T-helper 22 cell (primary cell): ENCODE measurements at places on chromosomes 16 and 17.

DNA sequence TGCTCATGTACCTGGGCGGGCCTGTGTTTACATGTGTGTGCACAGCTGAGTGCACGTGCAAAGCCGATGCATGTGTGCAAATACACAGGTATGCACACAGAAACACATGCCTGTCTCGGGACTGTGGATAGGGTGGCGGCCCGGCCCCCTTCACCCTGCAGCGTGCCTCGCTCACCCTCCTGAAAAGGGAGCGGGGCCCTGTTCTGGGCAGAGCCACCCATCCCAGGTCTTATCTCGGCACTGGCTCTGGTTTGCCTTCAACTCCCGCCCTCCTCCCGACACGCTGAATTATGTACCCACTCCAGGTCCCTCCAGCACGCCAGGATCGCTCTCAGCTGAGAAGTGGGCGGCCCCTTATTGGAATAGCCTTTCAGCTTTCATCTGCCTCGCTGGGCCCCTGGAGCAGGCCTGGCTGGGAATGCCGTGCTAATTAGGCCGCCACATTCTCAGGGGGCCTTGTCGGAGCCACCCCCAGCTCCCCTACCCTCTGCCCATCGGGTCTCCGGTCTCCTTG is 77.8 kb downstream of the RTN4RL1 start:
- no peak for DNase-seq

GRCh38 chr17:34639706-34640425 is 60.5 kb downstream of the TMEM132E start:
- DNase-seq = no peak

- no peak for DNase-seq
Measured at GRCh38 chr17:34226011-34226743, 28.9 kb upstream of the CCL2 start.

DNA sequence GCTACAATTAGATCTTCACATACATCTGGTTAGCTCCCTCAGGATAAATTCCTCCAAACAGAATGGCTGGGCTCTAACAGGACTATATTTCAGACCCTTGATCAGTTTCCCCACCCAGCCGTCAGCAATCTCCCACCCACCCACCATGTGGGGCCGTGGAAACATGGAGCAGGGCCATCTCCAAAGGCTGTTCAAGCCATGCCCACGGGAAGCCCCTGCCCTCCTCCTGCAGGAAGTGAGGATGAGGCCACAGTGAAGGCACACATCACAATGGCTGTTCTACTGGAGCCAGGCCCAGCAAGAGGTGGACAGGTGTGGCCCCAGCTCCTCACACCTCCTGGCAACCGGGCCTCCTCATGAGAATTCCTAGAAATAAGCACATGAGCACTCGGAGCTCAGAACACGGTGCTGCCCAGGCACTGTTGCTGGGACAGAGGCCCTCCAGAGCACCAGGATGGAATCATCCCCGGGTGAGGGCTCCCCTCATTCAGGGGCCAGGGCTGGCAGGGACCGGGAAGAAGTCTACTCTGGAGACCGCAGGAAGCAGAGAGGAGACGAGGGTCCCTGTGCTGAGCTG is at the start of gene LITAFD:
LITAFD (plus strand) TSS at position 311 of the 577 bp plus-strand sequence. CDS start 2,005 bp downstream, outside the sequence.
- DNase-seq = no peak

DNA sequence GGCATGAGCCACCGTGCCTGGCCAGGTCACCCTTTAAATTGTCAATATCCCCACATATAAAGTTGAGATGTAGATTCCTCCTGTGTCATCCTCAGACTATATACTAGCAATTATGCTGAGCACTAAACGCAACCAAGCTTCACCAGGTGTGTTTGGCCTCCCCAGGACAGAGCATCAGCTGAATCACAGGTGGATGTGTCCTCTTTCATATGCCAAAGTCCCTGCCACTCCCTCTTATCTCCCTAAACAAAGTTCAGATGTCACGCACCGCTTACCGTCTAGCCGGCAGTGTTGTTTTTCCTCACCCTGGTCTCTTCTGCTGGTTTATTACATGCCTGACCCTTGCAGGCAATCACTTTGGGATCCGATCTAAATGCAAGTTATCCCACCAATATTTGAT is 43.8 kb upstream of the ARHGAP44 start:
- DNase-seq = no peak

DNA sequence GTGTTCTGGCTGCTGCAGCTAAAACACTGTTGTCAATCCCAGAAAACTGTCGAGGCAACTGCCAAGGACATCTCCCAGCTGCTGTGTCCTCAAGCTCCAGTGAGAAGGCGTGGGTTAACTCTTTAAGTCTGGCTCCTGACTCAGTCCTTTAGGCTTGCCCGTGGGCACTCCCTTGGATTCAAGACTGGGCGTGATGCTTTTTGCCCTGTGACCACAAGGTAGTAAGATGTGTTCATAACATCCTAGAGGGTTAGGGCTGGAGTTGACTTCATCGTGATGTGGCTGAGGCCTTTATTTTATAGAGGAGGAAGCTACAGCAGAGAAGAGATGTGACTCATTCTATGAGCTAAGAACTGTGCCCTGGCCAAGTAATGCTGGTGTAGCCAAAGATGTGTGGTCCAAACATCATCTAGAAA is 50.9 kb upstream of the TEKT3 start:
- DNase-seq = no peak

GRCh38 chr17:68771867-68772515 is 170.8 kb upstream of the FAM20A start:
- DNase-seq = no peak

- no peak for DNase-seq
Measured at GRCh38 chr17:50632637-50633036, 2.0 kb upstream of the ABCC3 start.

DNA sequence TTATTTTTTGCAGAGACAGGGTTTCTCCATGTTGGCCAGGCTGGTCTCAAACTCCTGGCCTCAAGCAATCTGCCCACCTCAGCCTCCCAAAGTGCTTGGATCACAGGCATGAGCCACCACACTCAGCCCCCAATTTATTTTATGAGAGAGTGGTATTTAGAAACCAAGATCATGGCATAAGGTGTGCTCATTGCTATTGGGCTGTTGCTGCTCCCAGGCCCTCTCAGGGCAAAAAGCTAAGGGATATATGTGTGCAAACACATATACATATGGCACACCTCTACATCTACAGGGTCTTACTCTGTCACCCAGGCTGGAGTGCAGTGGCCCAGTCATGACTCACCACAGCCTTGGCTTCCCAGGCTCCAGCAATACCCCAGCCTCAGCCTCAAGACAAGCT is 15.0 kb upstream of the CMTM4 start:
- DNase-seq = no peak

DNA sequence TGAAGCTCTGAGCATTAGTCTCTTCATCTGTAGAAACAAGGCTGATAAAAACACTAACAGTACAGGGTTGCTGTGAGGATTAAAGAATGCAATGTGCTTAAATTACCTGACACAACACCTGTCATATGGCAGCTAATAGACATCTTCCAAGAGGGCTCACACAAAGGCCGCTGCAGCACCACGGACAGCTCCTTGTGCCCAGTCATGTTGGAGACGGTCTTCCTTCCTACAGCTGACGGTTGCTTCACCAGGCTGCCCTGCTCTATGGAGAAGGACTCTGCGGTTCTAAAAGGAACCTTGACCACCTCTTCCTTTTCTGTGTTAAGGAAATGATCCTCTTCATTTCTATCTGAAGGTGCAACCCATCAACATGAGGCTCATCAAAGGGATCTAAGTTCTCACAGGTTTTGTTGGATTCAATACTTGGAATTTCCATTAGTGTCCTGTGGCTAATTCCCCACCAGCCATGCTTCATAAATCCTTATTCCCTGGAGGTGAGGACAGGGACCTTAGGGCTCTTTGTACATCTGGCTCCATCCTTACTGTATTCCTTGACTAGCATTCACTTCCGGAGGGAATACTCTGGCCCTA is 138.9 kb upstream of the CES5A start:
- DNase-seq = no peak

GRCh38 chr16:8660841-8661301 is 13.5 kb upstream of the ABAT start:
- DNase-seq = no peak

- no peak for DNase-seq
Measured at GRCh38 chr16:54193013-54193664, 93.4 kb downstream of the IRX3 start.

GRCh38 chr17:1709971-1710806 is at the start of gene TLCD2:
Gene TLCD2 (minus strand): TSS chr17:1710377. CDS start chr17:1710242, 135 bp downstream.
- DNase-seq = no peak

GRCh38 chr17:62162898-62163297 is 97.8 kb upstream of the MED13 start:
- no peak for DNase-seq

DNA sequence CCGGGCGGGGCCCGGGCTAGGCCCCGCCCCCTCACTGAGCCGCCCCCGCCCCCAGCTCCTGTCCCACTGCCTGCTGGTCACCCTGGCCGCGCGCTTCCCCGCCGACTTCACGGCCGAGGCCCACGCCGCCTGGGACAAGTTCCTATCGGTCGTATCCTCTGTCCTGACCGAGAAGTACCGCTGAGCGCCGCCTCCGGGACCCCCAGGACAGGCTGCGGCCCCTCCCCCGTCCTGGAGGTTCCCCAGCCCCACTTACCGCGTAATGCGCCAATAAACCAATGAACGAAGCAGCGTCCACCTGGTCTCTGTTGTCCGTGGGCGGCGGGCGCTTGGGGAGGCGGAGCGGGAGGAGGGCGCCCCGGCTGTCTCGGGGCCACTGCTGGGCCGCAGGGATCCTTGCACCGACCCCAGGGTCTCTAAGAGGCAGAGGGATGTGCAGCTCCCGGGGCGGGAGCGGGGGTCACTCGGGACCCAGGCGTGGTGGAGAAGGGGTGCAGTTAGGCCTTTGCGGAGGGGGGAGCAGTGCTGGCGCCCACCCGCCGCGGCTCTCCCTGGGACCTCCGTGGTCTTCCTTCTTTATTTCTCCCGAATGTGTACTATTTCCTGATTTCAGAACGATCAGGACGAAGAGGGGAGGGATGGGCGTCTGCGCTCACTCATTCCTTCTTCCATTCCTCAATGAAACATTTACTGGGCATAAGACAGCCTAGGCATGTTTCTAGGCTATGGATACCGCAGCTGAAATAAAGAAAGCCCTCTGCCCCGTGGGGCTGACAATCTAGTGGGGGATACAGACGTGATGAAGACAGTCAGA is 2.0 kb downstream of the HBZ start:
- no peak for DNase-seq

DNA sequence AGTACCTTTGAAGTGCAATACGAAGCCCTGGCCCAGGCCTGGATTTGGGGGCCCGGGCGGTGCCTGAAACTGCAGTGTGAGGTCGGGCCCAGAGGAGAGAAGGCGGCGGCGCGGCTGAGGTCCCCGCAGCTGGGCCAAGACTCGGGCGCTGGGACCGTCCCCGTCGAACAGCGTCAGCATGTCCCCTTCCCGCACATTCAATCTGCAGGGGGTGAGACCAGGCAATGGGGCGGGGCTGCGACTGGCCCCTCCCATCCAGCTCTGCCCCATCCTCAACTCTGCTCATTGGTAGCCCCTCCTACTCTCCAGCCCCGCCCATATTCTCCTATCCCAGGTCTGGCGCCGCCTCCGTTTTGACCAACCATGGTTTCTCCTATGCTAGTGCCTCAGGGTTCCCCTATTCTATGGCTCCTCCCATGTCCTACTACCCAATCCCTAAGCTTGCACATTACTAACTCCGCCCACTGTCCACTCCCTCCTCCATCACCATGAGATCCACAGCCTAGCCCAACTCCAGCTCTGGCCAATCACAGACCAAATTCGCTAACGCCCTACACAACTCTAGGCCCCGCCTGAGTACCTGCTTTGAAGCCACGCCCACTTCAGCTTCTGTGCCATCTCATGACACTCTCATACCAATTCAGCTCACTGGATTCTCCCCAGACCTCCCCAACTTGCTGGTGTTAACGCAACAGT is 14.4 kb upstream of the CDIPT start:
- peak; percentile 36 for DNase-seq

- DNase-seq = no peak
Measured at GRCh38 chr17:80058311-80058955, 22.0 kb downstream of the CCDC40 start.

DNA sequence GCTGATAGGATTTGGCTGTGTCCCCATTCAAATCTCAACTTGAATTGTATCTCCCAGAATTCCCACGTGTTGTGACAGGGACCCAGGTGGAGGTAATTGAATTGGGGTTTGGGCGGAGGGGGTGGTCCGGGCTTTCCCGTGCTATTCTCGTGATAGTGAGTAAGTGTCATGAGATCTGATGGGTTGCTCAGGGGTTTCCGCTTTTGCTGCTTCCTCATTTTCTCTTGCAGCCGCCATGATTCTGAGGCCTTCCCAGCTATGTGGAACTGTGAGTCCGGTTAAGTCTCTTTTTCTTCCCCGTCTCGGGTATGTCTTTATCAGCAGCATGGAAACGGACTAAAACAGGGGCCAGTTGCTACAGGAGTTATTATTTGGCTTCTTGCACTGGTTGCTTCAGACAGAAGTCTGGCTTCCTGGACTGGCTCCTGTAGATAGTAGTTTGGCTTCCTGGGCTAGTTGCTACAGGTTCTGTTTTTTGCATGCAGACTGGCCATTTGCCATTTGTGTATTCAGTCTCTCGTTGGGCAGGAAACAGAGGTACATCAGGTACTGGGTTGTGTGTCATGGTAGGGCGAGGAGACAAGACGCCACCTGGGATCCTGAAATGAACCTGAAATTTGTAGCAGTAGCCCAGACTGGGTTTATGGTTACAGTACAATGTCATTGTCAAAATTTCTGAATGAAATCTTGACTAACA is 32.6 kb downstream of the CNTNAP4 start:
- no peak for DNase-seq
